ENCODE measurements at places on chromosomes 7 and 10.

- no peak for DNase-seq
Measured at GRCh38 chr7:132150711-132151110, 425.6 kb downstream of the PLXNA4 start.

DNA sequence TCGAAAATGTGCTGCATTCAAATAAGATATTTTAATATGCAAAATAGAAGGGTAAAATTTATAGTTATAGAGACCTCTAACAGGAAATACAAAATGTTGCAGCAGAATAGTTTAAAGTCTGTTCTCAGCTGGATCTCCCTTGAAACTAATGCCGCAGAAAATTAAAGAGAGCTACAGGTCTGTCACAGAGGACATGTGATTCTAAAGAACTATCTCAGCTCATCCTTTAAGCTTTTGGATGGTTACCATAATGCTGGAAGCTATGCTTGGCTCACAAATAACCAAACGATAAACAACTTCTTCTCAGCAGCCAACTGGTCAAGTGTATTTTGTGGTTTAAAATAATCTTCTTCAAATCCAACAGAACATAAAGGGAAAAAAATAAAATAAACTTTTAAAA is 353.0 kb downstream of the PARD3 start:
- no peak for DNase-seq

GRCh38 chr10:89121764-89122020 is 85.4 kb downstream of the CH25H start:
- no peak for DNase-seq

DNA sequence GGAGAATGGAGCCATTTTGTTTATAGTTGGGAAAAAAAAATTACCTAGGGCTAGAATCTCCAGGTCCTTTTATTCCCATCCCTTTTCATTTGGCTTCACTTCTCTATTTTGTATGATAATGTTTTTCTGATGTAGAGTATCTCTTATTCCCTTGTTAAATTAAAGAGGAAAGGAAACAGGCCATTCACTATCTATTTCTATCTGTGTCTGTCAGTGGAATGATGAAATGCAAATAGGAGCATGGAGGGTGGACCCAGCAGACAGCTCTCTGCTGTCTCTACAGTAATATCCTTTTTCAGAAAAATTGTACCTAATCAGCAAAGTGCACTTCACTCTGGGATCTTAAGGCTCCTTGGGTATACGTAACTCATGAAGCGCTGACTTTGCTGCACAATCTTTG is 136.0 kb downstream of the SRI start:
- no peak for DNase-seq

- no peak for DNase-seq
Measured at GRCh38 chr7:154776350-154776749, 226.6 kb downstream of the PAXIP1 start.

DNA sequence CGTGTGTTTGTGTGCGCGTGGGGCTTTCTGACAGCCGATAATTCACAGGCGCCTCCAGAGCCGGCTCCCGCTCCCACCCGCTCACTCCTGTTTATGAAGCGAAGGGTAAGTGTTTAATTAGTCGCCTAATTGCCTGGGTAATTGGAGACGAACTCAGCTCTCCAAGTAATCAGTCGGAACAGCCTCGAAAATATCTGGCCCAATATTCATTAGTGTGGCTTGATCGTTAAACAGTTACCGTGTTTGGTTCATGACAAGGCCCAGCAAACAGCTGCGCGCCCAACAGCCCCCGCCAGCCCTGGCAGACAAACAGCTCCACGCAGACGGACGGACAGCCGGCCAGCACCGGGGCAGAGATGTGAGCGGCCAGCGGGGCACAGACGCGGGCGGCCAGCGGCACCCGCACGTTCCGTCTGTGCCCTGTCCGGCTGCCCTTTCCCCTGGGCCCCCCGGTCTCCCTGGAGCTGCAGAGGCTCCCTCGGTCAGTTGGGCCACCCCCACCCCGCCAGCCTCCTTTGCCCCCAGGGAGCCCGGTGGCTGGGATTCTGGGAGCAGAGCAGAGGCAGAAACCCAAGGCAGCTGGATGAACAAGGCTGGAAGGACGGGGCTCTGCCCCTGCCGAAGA is 98.2 kb downstream of the UNCX start:
- no peak for DNase-seq

DNA sequence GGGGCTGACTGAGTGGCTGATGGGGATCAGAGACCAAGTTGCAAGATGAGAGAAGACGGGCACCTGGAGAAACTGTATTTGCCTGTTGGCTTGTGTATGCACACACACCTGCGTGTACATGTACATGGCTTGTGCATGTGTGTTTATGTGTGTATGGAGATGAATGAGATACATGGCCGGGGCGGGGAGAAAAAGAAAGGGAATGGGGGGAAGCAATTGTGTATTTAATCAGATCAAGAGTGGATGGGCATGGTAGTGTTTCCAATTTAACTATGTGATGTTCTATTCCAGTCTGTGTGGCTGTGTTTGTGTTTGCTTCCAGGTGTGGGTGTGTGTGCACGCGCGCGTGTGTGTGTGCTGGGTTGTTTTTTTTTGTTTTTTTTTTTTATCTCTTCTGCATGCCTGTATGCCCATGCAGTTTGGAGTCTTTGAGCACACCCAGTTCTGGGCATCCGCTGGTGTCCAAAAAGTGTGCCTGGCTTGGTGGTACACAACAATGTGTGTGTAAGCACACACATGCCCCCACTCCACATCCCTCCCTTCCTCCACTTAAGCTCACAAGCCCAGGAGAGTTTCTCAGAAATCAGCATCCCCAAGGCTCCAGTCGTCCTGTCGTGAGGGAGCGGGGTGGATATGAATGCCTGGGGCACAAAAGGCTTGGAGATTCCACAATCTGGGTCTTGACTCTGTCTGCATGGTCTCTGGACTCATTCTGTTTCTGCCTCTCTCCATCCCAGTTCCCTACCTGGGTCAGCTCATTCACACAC is 2.5 kb upstream of the VGF start:
- DNase-seq = no peak

DNA sequence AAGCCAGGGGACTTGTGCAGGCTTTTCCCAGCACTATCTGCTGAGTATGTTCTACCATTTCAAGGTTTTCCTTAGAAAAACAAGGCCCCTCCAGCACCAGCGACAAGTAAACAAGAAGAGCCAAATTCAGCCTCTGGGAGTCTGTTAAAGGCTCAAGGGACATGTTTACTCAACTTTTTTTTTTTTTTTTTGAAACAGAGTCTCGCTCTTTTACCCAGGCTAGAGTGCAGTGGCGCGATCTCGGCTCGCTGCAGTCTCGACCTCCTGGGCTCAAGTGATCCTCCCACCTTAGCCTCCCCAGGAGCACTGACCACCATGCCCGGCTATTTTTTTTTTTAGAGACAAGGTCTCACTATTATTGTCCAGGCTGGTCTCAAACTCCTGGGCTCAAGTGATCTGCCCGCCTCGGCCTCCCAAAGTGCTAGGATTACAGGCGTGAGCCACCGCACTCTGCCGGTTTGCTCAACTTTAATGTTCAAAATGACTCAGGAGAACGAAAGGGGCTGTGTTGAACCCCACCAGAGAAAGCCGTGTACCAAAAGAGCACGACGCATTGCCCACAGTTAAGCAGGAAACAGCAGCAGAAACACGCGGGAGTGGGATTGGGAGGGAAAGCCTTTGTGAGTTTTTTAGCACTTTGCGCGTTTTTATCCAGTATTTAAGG is 772 bp downstream of the PRDX3 start:
- no peak for DNase-seq

- no peak for DNase-seq
Measured at GRCh38 chr7:77823787-77824186, 25.2 kb downstream of the PHTF2 start.

GRCh38 chr7:96685755-96686154 is 23.9 kb downstream of the SEM1 start:
- no peak for DNase-seq

DNA sequence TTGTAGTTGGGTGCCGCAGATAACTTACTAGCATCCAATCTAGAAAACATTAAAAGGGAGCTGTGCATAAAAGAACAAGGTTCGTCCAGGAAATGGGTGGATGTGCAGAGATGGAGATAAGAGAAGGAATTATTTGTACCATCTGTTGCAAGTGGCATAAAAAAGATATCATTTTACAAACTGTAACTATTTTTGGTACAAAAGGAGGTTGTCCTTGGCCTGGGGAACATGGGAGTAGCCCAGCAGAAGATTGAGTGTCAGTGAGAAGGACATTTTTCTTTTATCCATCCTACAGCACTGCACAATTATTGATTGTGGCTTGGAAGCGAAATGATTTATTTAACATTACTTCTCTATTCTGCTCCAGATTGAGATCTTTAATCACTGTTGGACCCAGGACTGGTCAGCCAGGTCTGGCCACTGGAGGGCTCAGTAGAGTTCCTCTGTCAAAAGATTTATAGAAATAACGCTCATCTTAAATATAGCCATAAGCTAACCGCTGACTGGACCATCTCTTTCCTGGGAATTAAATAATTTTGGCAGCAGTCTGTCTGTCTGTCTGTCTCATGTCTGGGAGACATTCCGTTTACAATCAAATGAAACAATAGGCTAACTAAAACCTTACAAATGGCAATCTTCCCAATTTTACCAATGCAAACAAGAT is 254.1 kb downstream of the KIAA1217 start:
- DNase-seq = no peak

GRCh38 chr10:128028508-128029289 is 97.5 kb downstream of the MKI67 start:
- DNase-seq = no peak

- DNase-seq = no peak
Measured at GRCh38 chr7:74449809-74450397, 3.8 kb upstream of the GTF2IRD1 start.

DNA sequence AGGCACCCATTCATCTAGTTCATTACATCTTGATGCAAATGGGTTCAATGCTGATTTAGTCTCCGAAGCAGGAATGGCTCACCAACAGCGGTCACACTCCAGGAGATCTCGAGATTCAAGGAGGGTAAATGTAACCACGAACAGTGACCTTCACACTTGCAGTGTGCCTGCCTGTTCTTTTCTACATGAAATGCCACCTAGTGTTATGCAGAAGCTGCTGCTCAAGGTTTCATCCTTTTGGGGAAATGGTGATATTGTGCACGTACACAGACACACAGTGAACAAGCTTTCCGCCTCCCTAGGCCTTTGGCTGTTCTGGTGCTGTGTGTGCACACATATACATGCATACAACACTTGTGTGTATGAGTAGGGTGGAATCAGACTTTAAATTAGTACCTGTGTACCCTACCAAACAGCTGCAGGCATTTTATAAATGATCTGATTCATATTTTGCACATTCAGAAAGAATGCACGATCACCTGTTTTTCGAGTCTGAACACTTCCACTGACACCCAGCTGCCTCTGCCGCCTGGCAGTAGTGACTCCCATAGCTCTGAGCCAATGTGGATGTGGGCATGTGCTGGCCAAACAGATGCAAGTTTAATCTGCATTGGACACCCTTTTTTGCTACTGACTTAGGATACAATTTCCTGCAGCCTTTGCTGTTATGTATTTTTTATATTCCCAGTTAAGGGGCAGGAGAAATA is 100.5 kb downstream of the TACC2 start:
- DNase-seq = no peak

- DNase-seq = no peak
Measured at GRCh38 chr7:101549734-101550133, 79.4 kb downstream of the MYL10 start.

GRCh38 chr10:69715899-69716606 is 85.7 kb upstream of the COL13A1 start:
- DNase-seq = no peak

DNA sequence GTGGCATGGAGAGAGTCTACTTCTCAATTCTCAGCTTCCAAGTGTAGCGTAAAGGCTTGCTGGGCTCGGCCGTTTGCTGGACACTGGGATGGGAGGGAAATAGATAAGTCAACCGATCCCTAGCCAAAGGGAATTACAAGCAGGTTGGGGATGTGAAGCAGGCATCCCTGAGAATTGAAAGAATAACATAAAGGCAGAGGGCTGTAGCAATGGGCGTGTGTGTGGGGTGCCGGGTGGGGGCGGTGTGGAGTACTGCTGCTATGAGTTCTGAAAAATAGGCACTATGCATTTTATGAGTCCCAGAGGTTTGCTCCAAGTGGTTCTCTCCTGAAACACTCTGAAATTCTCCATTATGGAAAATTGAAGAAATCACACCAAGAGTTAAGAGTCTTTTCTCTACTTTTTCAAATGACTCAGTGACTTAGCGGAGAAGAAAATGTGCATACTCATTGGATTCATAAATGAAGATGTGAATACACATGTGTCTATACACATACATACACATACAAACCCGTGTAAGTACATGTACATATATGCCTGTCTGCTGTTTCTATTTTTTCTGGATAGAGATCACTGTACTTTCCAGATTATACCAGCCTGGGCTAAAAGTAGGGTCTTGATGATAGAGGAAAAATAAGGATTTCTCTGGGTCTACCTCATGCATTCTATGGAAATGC is 65.4 kb downstream of the ADRA2A start:
- no peak for DNase-seq

- DNase-seq = no peak
Measured at GRCh38 chr7:139898483-139898882, 69.4 kb downstream of the TBXAS1 start.

- DNase-seq = no peak
Measured at GRCh38 chr10:15455456-15455855, 84.4 kb upstream of the FAM171A1 start.

GRCh38 chr10:126143117-126143516 is 245.2 kb downstream of the ADAM12 start:
- no peak for DNase-seq

DNA sequence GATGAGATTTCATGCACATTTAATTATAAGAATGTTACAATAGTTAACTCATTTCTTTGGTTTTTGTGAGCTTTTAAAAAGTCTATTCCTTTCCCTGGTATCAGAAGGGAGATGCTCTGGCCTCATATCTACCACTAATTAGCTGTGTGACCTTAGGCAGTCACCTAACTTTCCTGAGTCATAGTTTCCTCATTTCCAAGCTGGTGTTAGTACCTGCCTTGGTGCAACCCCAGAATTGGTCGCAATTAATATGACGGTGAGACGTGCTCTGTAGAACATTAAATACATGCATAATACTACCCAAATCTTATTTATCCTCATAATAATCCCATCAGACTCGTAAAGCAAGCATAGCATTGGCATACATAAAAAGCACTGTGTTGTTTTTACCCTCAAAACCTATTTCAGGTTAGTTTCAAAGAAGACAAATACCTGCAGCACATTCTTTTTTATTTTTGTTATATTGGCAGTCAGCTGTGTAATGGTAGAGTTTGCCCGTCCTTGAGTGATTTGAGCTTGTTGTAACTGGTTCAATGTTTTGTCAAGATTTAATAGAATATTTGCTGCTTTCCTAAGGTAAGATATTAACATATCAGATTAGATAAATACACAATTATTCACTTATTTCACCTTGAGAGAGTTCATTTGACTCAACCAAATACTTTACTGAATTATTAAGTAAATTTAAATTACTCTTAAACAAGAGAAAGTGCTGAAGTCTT is 31.0 kb upstream of the LAMB1 start:
- no peak for DNase-seq

- no peak for DNase-seq
Measured at GRCh38 chr7:101164071-101164840, 1.1 kb downstream of the VGF start.

Data from hypothalamus (tissue), 51 donors.